ENCODE measurements at places on chromosomes 16 and 17.

DNA sequence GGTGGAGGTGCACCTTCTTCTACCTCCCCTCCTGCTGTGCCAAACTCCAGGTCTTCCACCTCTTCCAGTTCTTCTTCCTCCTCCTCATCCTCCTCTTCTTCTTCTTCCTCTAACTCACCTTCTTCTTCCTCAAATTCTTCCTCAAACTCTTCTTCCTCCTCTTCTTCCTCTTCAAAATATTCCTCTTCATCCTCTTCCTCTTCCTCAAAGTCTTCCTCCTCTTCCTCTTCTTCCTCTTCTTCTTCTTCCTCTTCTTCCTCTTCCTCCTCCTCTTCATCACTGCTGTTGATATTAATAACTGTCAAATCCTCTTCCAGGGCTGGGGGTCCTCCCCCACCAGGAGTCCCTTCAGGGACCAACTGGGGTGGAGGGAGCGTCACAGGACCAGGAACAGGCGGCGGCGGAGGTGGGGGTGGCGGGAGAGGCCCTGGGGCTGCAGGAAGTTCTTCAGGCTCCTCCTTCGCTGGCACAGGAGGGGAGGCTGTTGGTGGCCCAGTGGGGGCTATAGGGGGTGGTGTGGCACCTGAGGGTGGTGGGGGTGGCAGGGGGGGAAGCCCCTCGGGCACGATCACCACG, 30.7 kb upstream of the ALOX15 start:
- DNase-seq, result no peak

DNA sequence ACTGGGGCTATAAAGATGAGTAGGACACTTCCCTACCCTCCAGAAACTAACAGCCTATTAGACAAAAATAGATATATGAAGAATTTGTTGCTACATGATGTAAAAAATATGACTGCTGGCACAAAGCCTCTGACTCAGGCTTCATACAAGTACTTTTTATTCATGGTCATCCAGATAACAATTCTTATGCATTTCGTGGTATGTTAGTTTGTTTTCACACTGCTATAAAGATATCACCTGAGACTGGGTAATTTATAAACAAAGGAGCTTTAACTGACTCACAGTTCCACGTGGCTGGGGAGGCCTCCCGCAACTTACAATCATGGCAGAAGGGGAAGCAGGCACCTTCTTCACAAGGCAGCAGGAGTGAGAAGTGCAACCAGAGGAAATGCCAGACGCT, 112.5 kb upstream of the HLF start:
- no peak for DNase-seq

DNA sequence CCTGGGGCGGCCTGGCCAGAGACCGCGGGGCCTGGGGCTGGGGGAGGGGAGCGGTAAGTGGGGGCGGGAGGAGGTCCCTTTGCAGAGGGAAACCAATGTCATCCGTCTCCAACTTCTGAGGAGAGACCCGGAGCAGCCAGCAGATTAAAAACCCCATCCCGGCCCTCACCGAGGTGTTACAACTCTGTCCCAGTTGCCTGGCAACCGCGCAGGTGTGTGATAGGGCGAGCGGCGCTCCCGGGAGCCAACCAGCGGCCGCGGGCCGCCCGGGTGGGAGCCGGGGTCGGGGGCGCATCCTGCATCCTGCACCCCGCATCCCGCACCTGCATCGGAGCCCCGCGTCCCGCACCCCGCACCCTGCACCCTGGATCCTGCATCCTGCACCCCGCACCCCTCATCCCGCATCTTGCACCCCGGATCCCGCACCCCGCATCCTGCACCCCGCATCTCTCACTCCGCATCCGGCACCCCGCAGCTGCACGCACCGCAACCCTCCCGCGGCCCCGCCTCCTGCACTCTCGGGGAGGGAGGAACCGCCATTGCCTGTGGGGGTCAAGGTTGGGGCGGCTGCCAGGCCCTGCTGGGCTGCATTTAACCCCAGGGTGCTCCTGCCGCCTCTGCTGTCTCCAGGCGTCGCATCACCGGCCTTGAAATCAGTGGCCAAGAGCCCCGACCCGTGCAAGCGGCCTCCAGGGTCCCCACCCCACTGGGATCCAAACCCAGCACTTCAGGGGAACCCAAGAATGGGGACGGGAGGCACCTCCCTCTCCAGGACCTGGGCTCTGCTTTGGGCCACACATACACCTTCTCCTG, 47.3 kb downstream of the RTN4RL1 start:
- no peak for DNase-seq

DNA sequence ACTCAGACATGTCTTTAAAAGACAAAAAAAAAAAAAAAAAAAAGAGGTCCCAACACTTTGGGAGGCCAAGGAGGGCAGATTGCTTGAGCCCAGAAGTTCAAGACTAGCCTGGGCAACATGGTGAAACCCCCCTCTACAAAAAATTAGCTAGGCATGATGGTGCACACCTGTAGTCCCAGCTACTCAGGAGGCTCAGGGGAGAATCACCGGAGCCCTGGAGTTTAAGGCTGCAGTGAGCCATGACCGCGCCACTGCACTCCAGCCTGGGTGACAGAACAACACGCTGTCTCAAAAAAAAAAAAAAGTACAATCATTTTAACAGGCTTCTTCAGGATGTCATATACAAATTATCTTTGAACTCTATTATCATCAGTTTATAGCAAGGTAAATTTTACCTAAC, 22.0 kb downstream of the C16orf87 start:
- DNase-seq, result no peak

DNA sequence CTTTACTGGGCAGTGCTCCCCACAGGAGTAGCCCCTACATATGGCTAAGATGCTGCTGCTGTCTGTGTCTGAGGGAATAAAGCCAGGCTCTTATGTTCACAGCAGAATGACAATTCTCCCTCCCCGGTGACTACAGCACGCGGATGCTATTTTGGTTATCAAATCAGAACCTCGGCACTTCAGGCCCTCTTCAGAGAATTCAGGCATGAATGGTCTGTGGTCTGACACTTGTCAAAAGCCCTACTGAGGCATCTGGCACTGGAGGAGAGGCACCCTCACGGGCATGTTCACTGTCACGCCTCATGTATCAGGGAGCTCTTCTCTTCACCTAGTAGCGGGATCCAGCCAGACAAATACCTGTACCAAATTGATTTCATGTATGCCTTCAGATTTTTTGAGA, 30.4 kb downstream of the KIAA0513 start:
- no peak for DNase-seq

DNA sequence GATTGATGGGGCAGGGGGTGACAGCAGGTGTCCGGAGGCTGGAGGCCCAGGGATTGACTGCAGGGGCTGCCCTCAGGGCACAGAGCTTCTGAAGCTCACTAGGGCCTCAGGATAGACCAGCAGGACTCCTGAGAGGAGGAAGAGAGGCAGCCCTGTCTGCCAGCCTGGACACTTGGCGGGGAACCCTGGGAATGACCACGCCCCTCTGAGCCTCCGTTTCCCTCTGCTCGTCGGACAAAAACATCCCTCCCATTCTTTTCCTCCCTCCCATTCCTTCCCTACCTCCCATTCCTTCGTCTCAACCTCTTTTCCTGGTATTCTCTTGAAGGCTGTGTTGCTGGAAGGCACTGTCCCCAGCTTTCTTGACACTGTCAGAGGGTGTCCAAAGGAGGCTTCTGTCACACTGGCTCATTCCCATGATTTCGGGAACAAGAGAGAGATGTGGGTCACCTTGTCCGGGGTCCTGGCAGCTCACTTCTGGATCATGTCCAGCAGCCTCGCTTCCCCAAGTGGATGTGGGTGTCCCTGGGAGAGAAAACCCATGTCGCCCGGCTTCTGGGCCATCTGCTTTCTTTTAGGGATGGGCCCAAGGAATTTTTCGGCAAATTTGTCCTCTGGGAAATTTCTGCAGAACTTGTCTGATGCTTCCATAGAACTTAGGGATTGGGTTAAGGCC, 145.5 kb downstream of the CMIP start:
- no peak for DNase-seq

GRCh38 chr17:69477903-69478266, 63.4 kb downstream of the MAP2K6 start:
- DNase-seq, result no peak
